ENCODE measurements at places on chromosomes 3 and 15.
A peak's percentile ranks its signal among the peaks of the same experiment; 100 is the strongest.

GRCh38 chr3:41955192-41955591 is 6.7 kb downstream of the ULK4 start:
- no peak for DNase-seq

- DNase-seq: no peak
Observed at GRCh38 chr3:8282541-8283165, 219.0 kb upstream of the LMCD1 start.

GRCh38 chr15:73756947-73757513 is 3.9 kb upstream of the INSYN1 start:
- DNase-seq: no peak

GRCh38 chr3:38348903-38349302 is 2.3 kb downstream of the XYLB start:
- peak; percentile 72 for DNase-seq

DNA sequence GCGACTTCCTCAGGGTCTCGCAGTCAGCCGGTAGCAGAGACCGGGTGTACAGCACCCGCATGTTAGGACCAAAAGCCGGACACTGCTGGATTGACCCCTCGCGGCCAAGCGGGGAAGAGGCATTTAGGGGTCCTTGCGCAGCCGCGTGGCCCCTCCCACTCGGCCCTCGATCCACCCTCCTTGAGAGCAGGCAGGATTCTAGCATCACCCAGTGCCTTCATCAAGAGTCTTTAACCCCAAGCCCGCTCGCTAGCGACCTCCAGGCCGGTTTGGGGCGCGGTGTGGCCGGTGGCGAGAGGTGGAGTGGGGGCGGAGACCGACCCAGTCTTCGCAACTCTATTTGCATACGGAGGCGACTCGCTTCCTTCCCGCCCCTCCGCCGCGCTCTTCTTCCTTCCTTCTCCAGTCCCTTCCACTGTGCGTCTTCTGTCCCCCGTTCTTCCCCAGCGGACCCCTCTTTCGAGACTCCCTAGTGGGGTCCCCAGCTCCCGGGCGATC is at the start of gene ST6GAL1:
ST6GAL1 (plus strand) TSS at position 384 of the 498 bp plus-strand sequence. CDS start 112,178 bp downstream, outside the sequence.
- peak; percentile 82 for DNase-seq

- no peak for DNase-seq
Observed at GRCh38 chr15:62164396-62165103, 535 bp downstream of the C2CD4B start.

DNA sequence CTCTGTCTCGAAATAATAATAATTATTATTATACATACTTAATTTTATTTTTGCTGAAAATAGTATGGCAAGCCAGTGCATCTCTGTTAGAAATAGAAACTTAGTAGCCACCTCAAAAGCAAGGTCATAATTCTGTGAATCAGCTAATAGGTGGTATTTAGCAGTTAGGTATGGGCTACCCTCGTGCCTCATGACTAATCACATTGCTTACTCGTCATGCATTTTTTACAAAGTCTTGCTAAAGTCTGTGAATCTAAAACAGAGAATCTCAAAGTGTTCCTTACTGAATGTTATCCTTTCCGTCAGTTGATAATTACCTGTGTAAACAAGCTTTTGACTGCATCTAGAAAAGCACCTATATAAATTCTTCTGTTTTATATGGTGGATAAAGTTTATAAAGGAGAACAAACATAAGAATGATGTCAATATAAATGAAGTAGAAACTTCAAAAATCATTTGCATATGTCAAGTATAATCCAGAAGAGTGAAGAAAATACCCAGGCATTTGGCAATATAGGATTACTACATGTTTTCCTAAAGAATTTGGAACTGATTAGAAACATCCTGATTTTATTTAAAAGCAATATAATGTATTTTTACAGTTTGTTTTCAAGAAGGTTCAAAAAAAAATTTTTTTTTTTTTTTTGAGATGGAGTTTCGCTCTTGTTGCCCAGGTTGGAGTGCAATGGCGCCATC is 6.2 kb downstream of the PPARG start:
- DNase-seq: no peak

- DNase-seq: no peak
Observed at GRCh38 chr15:92092289-92093105, 239.0 kb downstream of the SLCO3A1 start.

DNA sequence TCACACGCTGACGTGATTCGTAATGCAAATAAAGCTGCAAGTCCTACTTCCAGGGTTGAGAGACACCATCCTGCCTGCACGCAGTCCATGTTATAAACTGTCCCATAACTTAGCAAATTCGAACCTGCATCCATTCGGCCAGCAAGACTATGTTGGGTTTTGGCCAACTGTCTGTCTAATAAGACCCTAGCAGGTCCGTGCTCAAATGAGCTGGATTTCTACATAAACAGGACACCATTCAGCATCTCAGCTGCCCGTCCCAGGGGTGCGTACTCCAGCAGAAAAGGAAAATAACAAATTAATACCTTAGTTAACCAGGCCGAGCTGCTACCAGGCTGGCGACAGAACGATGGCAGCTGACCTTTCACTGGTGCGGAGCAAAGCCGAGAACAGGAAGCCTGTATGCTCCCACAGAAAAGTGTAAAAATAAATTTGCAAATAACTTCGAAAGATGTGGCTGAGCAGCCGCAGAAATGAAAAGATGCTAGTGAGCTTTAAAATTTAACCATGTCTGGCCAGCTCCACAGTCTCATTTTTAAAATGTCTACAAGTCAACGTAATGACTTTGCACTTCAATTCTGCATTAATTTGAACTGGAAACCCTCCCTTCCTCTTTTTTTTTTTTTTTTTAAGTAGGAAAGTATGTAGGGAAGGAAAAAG is 97.1 kb upstream of the SNRPA1 start:
- no peak for DNase-seq

DNA sequence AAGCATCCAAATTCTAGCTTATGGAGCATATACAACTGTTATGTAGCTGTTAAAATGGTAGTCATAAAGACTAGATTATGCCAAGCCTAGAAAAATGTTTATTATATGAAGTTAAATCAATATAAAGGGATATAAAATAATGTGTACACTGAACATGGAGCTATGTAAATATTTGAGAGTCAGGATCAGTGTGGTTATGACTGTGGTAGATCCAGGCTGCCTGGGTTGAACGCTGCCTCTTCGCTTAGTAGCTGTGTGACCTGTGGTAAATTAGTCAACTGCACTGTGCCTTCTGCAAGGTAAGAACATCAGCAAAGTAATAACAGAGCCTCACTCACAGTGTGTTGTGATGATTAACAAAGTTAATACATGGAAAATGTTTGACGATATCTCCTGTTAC is 212.2 kb downstream of the RBMS3 start:
- DNase-seq: no peak

GRCh38 chr3:135981701-135982403 is 16.3 kb downstream of the PPP2R3A start:
- DNase-seq: no peak

DNA sequence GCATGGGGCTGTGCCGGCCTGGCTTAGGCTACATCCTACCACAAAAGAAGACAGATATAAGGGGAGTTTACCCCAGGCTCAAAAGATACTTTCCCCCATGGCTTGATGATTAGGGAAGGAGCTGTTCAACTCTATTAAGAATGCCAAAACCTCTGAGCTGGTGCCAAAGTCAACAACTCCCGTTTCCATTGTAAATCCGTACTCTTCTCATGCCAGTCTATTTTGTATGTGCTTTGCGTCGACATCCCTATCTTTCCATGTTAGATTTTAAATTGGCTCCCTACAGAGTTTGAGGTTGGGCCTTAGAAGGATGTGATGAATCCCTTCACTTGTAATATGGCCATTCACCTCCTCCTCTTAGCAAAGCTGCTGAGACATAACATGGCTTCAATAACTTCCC is 46.9 kb downstream of the RLBP1 start:
- no peak for DNase-seq

- DNase-seq: peak; percentile 93
Observed at GRCh38 chr15:94206463-94207167, 24.7 kb upstream of the MCTP2 start.

- no peak for DNase-seq
Observed at GRCh38 chr15:91966194-91966552, 112.7 kb downstream of the SLCO3A1 start.

DNA sequence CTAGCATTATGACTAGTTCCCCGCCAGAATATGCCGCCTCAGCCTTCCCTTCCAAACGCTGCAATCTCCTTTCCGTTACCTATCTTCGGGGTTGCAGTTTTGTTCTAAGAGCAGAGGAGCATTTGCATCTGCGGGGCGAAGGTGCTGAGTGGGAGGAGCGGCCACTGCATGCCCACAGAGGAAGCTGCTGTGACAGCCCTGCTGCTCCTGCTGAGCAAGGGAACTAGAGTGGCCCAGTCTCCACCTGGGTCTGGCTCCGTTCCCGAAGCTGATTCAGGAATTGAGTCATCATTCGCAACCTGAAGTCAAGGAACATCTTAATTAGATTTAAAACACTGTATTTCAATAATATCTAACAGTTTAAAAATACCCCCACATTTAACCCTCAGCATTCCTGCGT is 98.2 kb upstream of the TJP1 start:
- no peak for DNase-seq

DNA sequence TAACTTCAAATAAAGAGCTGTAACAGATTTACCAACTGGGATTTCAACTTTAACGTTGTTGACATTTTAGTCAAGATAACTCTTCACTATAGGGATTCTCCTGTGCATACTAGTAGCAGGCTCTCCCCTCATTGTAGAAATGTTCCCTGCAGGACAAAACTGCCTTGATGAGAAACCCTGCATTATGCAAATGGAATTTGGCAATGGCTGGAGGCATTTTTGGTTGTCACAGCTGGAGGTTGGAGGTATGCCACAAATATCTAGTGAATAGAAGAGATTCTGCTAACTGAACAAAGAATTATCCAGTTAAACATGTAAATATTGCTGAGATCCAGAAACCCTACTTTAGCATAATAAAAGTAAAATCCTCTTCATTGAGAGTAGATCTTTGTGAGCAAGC is 928.8 kb upstream of the ALCAM start:
- no peak for DNase-seq

- DNase-seq: no peak
Observed at GRCh38 chr3:167864552-167864874, 129.0 kb downstream of the SERPINI1 start.

DNA sequence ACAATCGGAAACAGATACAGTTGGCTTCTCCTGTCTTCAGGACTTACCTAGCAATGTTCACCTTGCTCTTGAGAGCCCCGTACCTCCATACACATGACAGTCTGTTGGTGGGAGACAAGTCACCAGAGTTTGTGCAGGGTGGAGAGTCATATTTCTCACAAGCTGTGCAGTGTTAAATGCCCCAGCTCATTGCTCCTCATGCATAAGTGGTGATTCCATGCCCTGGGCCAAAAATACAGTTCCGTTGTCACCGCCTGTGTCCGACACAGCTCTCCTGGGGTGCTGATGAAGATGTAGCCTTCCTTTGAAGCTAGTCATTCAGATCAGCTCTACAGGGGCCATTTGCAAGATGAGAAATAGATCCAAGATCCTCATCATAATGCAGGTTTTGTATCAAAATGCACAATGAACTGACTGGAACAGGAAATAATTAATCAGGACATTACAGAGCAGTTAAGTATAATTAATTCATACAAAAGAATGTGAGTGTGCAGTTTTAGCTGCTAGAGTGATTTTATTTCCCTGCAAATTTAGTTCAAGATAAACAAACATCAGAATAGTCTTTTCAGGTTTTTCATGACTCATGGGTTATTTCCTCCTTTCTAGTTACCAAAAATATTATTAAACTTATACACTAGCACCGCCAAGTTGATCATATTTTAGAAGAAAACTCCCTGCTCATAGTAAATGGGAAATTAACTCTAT is 66.5 kb downstream of the CD47 start:
- DNase-seq: no peak

GRCh38 chr3:104908761-104909160 is 457.9 kb upstream of the ALCAM start:
- no peak for DNase-seq

- peak; percentile 97 for DNase-seq
Observed at GRCh38 chr3:183306798-183307671, 54.0 kb downstream of the B3GNT5 start.

DNA sequence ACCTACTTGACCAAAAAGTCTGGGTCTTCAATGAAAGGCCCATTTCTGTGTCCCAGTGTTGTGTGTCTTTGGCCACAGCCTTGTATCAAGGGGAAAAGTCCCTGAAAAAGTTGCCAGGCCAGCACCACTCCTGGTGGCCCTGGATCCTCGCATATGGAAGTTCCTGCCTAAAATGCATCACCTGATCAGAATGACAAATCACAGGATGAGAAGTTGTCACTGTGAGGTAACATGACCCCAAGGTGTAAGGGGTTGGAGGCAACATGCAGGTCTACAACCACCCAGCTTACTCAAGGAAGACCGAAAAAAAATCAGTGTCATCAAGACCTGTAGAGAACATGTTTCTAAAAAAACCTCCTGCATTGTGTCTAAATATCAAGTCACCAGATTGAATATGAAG is 25.6 kb downstream of the PARP15 start:
- DNase-seq: no peak
